Activated naive CD8-positive, alpha-beta T cell treated with anti-CD3 and anti-CD28 coated beads for 36 hours (primary cell): ENCODE measurements at places on chromosomes 16 and 17. TPM values are rescaled to one million over a fixed set of nuclear protein-coding genes. Genes with fewer than 3 reads are reported as not detected.

DNA sequence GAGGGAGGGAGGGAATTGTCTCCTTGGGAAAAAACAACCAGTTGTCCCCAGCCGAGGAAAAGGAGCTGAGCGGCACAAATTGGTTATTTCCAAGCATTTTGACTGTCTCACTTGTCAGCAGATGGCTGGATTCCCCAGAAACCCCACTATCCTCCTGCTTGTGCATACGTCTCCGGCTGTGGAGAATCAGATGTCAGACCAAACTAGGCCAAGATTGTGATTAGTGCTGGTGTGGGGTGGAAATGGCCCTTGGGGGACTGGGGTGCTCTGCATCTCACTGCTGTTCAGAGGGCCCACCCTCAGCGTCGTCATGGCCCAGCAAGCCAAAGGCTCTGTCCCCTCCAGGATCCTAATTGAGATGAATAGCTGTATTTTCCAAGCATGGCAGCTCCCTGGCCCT lies 131.7 kb upstream of the HSBP1 start:
- no peak for DNase-seq

GCGR gene
- not detected for total RNA-seq

PPP4C gene
- 127 TPM for total RNA-seq

KCNH6 gene
- total RNA-seq: not detected

DNA sequence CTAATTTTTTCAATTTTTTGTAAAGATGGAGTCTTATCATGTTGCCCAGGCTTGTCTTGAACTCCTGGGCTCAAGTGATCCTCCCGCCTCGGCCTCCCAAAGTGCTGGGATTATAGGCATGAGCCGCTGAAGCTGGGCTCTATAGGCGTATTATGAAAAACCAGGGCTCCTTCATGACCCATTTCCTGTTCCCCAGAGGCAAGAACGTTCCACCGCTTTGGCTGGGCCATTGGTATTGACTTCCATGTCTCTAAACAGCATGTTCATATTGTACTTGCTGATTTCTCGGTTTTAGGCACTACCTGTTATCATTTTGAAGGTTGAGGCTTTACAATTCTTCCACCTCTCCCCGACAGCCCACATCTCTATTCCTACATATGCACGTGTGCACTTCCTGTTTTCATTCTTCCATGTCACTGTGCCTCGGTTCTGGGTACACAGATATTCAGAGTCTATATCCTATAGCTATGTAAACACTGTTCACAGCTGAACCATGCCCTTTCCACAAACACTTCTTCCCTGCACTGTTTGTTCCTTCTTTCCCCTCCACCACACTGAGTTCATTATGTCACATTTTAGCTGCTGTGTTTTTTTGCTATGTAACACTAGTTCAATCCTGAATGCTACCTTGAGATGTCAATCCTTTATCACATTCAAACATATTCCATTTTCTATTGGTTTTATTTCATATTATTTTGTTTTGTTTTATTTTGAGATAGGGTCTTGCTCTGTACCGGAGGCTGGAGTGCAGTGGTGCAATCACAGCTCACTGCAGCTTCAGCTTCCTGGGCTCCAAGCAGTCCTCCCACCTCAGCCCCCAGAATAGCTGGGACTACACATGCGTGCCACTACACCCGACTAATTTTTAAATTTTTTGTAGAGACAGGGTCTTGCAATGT lies 16.8 kb upstream of the MAPK3 start:
- no peak for DNase-seq

DOC2B gene
- total RNA-seq: 0.06 TPM

GRCh38 chr16:16163109-16163508 lies 60.2 kb downstream of the ABCC6 start:
- no peak for DNase-seq

KRT31 gene
- total RNA-seq: not detected

DNA sequence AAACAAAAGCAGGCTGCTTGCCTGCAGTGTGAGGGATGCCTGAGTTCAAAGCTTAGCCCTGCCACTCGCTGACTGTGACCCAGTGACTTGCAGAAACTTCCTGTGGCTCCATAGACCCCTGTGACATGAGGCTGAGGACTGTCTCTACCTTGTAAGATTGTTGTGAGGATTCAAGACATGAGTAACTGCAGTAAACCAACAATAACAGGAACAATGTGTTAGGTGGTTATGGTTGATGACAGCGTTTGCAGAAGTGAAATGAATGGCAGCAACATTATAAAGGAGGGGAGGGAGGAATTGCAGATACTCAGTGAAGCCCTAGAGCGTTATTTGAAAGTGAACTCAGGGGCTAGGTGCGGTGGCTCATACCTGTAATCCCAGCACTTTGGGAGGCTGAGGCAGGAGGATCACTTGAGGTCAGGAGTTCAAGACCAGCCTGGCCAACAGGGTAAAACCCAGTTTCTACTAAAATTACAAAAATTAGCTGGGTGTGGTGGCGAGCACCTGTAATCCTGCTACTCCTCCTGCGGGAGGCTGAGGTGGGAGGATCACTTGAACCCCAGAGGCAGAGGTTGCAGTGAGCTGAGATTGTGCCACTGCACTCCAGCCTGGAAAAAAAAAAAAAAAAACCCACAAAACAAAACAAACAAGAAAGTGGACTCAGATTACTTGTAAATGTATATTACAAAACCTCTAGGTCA lies 33.5 kb upstream of the EMP2 start:
- DNase-seq: no peak

- DNase-seq: no peak
Observed at GRCh38 chr16:54878301-54878700, 52.4 kb upstream of the IRX5 start.
